ENCODE measurements at places on chromosomes 7 and 10. TPM values are rescaled to one million over a fixed set of nuclear protein-coding genes. Genes with fewer than 3 reads are reported as not detected.

The ACSM6 gene
- total RNA-seq, result not detected

The TUBAL3 gene
- total RNA-seq, result not detected

The OR2A7 gene
- not detected for total RNA-seq

The SYT15B gene
- 0.87 TPM for total RNA-seq

The DDC gene
- total RNA-seq, result not detected

The DRGX gene
- not detected for total RNA-seq

DNA sequence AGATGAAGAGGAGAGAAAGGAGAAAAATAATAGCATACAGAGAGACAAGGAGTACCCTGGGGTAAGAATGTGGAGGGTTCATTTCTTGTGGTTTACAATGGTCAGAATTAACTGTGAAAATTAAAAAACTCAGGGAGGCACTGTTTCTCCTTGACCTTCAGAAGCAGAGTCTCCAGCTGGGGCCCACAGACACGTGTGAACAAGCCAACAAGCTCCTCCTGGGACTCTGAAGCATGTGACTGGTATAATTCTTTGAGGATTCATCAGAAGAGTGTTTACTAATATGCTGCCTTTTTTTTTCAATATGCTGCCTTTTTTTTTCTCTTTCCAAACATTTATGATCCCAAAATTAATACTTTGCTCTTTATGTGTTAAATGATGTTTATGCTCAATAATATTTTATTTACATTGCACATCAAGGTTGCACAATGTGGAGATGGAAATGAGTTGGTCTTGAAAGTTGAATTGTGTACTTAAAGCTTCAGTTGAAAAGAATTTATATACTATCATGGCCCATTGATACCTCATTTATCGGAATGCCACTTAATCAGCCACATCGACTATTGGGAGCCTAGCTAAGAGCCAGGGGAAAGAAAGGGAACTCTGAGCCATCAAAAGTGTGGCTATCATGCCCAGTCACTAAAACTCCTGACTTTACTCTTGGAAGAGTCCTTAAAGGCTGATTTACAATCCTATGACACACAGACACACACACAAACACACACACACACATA is 134.7 kb upstream of the RHOBTB1 start:
- no peak for DNase-seq

DNA sequence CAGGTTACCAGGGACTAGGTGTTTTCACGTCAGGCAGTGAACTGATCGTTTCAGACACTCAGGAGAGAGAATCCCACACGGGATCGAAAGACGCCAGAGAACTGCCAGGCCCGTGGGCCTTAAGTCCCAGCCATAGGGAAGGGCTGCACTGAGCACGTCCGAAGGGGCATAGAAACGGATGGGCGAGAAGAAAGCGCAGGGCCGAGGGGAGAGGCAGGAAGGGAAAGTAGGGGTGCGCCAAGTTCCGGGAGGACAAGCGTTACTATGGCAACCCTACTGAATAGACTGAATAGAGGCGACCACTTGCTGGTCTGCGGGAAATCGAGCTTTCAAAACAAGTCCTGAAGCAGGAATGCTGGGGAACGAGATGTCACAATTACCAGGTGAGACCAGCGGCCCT is 421.3 kb upstream of the NUPR2 start:
- no peak for DNase-seq

- DNase-seq, result no peak
These were observed 135.1 kb upstream of the TRIM24 start for GRCh38 chr7:138324941-138325340.

- DNase-seq, result no peak
These were observed 14.4 kb downstream of the PLEKHS1 start for GRCh38 chr10:113765910-113766309.

GRCh38 chr7:134293002-134293740 is 23.6 kb downstream of the SLC35B4 start:
- no peak for DNase-seq

DNA sequence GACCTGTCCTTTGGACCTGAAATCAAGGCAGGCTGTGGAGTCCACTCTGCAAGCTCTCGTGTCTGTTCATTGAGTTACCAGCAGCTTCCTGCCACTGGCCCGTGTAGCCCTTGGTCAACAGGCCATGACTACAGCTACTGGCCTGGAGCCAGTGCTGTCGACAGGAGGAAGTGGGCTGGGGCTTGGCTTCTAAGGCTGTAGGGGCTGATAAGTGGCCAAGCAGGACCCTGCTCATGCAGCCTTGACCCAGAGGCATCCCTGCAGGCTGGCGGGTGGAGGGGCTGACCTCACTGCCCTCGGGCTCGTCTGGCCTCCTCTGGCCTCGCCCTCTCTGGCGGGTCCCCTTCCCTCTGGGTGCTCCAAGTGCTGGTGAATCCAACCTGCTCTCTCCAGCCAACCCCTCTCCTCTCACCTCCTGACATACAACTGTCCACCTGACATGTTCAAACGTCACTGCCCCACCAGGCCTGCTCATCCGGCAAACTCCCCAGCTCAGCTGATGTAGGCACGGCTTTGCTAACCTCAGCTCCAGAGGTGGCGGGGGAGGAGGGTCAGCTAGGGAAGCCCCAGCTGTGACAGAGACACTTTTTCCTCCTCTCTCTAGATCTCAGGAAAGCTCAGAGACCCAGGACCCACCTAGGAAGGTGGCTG is 188.6 kb upstream of the LYZL2 start:
- DNase-seq, result peak; percentile 87

GRCh38 chr7:142807855-142808460 is 37.2 kb downstream of the PRSS2 start:
- DNase-seq, result peak; percentile 53

- DNase-seq, result no peak
These were observed 55.1 kb downstream of the FAM53B start for GRCh38 chr10:124688889-124689670.

DNA sequence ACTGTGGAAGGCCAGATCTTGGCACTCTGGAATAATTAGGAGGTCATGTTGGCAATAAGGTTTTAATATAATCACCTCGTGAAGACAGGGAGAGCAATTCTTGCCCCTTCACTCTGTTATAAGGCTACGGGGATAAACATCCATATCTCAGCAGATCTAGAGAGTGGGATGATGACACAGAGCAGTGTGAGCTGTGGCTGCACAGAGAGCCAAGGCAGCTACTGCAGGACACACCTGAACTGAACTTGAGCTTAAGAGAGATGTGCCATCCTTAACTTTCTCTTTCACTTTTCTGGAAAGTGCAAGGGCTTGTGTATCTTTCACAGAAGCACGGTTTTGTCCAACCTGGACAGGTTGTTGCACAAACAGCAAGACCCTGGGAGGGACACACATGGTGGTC is 174.7 kb downstream of the GATA3 start:
- DNase-seq, result no peak

DNA sequence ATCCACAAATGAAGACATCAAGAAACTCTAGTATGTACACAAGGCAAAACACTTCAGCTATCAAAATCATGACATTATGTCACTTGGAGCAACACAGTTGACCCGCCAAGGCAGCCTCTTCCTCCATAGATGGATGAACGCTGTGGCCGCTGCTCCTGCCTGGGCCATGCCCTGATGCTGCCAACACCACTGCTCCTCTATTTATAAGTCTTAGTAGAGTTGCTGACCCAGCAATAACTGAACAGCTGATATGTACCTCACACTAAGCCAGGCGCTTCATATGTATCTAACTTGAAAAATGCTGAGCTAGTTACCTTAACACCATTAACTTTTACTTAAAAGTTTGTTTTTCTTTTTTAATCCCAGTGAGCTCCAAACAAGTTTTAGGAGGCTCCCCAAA is 131.9 kb downstream of the LYZL1 start:
- no peak for DNase-seq

Data from lung microvascular endothelial cell (primary cell).